Osteoblast (primary cell): ENCODE measurements at places on chromosomes 7 and 10. TPM values are rescaled to one million over a fixed set of nuclear protein-coding genes. Genes with fewer than 3 reads are reported as not detected.

GRCh38 chr10:32205670-32206069 lies 141.3 kb downstream of the EPC1 start:
- H3K4me3 ChIP-seq = no peak overlapping the region
- peaks cover 6% of the 10 kb centered on the region for H3K4me1 ChIP-seq
- H3K36me3 ChIP-seq = no peaks in the 10 kb centered on the region

DNA sequence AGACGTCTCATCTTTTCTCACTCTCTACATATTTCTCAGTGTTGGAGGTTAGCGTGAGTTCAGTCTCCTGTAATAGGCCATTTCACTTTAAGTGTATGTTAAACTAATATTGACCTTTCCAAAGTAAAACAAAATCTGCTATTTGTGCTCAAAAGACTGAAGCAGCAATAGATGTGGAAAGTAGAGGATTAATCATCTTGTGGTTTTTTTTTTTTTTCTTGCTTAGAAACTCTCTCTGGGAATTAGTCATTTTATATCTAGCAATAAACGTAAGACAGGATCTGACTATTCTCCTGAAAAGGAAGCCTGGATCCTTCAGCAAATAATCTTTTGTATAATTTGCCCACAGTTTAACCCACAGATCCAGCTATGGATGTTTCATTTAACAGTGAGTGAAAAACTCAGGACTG lies 81.7 kb downstream of the NRP1 start:
- H3K27me3 ChIP-seq = no peaks in the 10 kb centered on the region
- peak overlapping the region; percentile 94 for H3K27ac ChIP-seq
- DNase-seq = no peak
- H3K36me3 ChIP-seq = peaks cover 83% of the 10 kb centered on the region

GRCh38 chr10:132306343-132306685 lies 1.4 kb downstream of the STK32C start:
- H3K27me3 ChIP-seq = peaks cover 26% of the 10 kb centered on the region
- peaks cover 4% of the 10 kb centered on the region for H3K4me1 ChIP-seq
- no peaks in the 10 kb centered on the region for H3K36me3 ChIP-seq
- DNase-seq = no peak

- H3K27ac ChIP-seq = no peak overlapping the region
- H3K36me3 ChIP-seq = no peaks in the 10 kb centered on the region
- no peaks in the 10 kb centered on the region for H3K27me3 ChIP-seq
- peaks cover 16% of the 10 kb centered on the region for H3K4me1 ChIP-seq
- no peak for DNase-seq
Measured at GRCh38 chr10:19728376-19728775, 87.9 kb upstream of the PLXDC2 start.

- H3K36me3 ChIP-seq = no peaks in the 10 kb centered on the region
- peaks cover 13% of the 10 kb centered on the region for H3K4me1 ChIP-seq
- no peak for DNase-seq
- no peak overlapping the region for H3K4me3 ChIP-seq
- H3K27me3 ChIP-seq = no peaks in the 10 kb centered on the region
Measured at GRCh38 chr10:34658934-34659333, 156.2 kb downstream of the PARD3 start.

DNA sequence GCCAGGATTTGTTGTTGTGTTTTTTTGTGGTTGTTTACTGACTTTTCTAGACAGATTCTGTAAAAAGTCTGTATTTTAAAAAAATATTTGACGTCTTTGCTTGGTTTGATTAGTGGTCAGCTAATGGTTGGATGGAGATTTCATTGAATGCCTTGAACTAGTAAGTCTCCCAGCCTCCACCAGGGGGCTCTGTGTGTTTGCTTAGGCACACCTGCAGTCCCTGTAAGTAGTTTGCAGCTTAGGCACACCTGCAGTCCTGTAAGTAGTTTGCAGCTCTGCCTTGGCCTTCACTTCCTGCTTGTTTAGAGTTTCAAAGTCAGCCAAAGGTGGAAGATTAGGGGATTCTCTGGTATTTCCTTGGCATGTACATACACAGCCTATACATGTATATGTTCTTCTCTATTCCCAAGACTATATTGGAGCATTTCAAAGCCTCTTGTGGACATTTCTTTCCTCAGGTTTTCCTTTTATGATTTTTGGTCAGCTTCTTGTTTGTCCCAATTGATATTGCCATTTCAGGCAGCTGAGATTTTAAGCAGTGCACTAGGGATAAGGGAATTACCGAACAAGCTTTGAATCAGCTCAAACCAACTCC lies 101.6 kb downstream of the CCSER2 start:
- peaks cover 11% of the 10 kb centered on the region for H3K36me3 ChIP-seq
- H3K4me3 ChIP-seq = no peak overlapping the region
- H3K4me1 ChIP-seq = peaks cover 3% of the 10 kb centered on the region
- DNase-seq = no peak
- no peak overlapping the region for H3K27ac ChIP-seq
- no peaks in the 10 kb centered on the region for H3K27me3 ChIP-seq

- H3K4me1 ChIP-seq = no peaks in the 10 kb centered on the region
- DNase-seq = no peak
- H3K36me3 ChIP-seq = no peaks in the 10 kb centered on the region
- H3K27ac ChIP-seq = no peak overlapping the region
- H3K4me3 ChIP-seq = no peak overlapping the region
- H3K27me3 ChIP-seq = no peaks in the 10 kb centered on the region
Measured at GRCh38 chr10:17162828-17163227, 33.2 kb upstream of the CUBN start.

GRCh38 chr10:30027057-30028005 lies 32.1 kb downstream of the JCAD start:
- no peak overlapping the region for H3K27ac ChIP-seq
- no peaks in the 10 kb centered on the region for H3K4me1 ChIP-seq

DNA sequence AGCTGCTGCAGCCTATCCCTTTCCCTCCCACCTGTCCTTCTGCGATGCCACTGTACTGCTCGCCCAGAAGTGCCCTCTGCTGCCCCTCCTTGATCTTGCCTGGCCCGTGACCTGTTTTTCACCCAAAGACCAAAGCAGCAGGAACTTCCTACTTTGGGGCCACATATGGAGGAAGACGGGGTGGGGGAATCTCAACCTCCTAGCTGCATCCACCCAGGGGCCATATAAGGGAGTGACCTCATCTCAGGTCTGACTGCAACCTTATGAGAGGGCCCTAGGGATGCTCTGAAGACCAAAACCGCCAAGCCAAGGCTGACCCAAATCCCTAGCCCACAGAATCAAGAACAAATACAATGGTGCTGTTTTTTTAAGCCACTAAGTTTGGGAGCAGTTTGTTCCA lies 15.7 kb downstream of the PRKCQ start:
- no peak overlapping the region for H3K4me3 ChIP-seq
- no peaks in the 10 kb centered on the region for H3K27me3 ChIP-seq
- no peaks in the 10 kb centered on the region for H3K4me1 ChIP-seq
- no peaks in the 10 kb centered on the region for H3K36me3 ChIP-seq

GRCh38 chr7:135161669-135162068 lies 8.8 kb downstream of the CYREN start:
- no peak overlapping the region for H3K27ac ChIP-seq
- H3K4me1 ChIP-seq = peaks cover 18% of the 10 kb centered on the region
- peaks cover 19% of the 10 kb centered on the region for H3K36me3 ChIP-seq
- no peak overlapping the region for H3K4me3 ChIP-seq
- DNase-seq = no peak

GRCh38 chr7:100003711-100004661 lies 11.4 kb upstream of the ZKSCAN1 start:
- peak; percentile 72 for DNase-seq
- no peak overlapping the region for H3K4me3 ChIP-seq
- H3K4me1 ChIP-seq = no peaks in the 10 kb centered on the region
- H3K27me3 ChIP-seq = no peaks in the 10 kb centered on the region

Gene MYL10
- total RNA-seq = not detected in 2 replicates

Gene TRIM74
- total RNA-seq = not detected in 2 replicates

Gene CDC14C
- 0.29 TPM in 1 of 2 replicates, not detected in the other for total RNA-seq

Gene TMEM196
- not detected in 2 replicates for total RNA-seq

Gene GPR141
- total RNA-seq = not detected in 2 replicates

Gene SLC18A3
- total RNA-seq = not detected in 2 replicates

Gene ACBD7
- 0.72 and 0.88 TPM in 2 replicates for total RNA-seq
